ENCODE measurements at places on chromosomes 7 and 10.

DNA sequence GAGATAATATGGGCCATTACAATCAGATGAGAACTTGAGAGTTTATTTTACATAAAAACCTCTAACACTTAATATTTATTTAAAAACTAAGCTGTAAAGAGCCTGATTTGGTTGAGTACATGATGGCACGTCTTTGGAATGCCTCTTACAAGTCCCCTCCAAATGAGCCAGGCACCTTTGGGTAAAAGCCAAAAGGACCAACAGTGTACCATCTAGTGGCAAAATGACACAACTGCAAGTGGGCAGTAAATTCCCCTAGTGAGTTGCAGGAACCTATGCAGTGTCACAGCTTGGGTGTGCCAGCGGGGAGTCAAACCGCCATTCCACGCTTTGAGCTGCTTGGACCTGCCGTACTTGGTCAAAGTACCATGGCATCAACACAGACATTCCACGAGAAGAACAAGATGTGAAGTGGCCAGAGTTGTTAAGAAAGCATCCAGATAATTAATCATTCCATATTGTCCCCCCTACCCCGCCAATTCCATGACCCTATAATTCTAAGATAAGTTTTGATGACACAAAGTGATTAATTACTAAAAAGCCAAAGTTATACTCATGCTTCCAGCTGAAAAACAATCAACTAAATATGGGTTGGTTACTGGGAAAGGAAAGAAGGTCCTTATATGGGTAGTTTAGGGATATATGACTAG lies 115.2 kb downstream of the SORBS1 start:
- no peak for DNase-seq

DNA sequence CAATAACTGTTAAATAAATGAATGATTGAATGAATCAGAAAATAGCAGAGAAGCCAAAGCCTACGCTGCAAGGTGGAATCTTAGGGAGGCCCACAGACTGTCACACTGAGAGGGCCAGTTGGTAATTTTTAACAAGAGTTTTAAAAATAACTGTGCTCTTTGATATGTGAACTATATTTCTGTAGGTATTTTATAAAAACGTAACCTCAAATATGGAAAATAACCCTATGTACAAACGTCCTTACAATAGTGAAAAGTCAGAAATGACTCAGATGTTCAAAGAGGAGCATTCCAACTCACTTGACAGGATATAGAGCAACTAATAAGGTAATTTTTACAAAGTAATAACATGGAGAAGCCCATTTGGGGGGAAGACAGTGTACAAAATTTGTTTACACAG lies 18.9 kb upstream of the TMEM273 start:
- no peak for DNase-seq

DNA sequence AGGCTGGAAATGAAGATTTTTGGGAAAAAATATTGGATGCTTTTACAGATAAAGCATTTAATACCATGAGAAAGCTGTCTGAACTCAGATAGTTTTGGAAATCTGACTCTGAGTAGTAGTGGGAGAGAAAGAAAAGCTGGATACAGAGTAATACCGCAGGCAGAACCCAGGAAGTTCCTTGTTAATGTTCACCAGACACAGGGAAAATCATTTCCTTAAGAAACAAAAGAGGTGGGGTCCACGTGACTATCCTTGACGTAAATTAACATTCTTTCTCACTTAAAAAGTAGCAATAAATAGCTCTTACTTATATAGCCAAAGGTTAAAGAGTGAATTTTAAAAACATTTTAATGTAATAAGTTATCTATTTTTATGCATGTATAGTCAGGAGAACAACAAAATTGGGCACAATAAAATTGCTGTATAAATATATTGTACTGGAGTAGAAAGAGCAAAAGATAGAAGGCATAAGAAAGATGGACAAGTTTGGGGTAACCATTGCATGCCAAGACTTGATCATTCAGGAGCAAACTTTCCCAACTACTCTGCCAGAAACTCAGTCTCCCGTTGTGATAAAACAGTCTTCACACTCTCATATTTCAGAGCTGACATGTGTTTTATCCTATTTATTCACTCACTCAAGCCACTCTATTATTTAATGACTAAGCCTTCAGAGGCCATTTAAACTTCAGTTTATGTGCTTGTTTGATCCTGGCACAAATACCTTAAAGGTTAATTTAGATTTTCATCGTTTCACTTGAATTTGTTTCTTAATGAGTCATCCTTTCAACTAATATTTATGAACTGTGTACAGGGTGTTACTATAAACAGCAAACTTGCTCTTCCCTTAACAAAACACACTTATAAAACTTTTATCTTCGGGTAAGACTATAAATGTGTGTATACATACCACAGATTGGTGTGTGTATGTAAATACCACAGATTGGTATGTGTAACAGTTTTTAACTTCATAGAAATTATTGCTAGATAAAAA lies 143.1 kb downstream of the GNAI1 start:
- DNase-seq: no peak

DNA sequence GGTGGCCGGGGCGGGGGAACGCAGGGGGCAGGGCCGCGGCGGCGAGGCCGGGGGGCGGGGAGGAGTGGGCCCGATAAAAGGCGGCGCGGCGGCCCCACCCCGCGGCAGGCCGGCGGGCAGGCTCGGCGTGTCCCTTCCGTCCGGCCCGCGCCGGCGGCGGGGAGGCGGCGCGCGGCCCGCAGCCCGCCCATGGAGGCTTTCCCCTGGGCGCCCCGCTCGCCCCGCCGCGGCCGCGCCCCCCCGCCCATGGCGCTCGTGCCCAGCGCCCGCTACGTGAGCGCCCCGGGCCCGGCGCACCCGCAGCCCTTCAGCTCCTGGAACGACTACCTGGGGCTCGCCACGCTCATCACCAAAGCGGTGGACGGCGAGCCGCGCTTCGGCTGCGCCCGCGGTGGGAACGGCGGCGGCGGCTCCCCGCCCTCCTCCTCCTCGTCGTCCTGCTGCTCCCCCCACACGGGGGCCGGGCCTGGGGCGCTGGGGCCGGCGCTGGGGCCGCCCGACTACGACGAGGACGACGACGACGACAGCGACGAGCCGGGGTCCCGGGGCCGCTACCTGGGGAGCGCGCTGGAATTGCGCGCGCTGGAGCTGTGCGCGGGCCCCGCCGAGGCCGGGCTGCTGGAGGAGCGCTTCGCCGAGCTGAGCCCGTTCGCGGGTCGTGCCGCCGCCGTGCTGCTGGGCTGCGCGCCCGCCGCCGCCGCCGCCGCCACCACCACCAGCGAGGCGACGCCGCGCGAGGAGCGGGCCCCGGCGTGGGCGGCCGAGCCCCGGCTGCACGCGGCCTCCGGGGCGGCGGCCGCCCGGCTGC lies at the start of gene NANOS1:
TSS of gene NANOS1 (plus strand) at position 102 of the 808 bp plus-strand sequence. CDS start at position 190, 88 bp downstream.
- DNase-seq: no peak

- no peak for DNase-seq
Measured at GRCh38 chr7:23491502-23491901, 21.2 kb upstream of the IGF2BP3 start.

- no peak for DNase-seq
Measured at GRCh38 chr10:127125331-127125730, 71.1 kb downstream of the INSYN2A start.

DNA sequence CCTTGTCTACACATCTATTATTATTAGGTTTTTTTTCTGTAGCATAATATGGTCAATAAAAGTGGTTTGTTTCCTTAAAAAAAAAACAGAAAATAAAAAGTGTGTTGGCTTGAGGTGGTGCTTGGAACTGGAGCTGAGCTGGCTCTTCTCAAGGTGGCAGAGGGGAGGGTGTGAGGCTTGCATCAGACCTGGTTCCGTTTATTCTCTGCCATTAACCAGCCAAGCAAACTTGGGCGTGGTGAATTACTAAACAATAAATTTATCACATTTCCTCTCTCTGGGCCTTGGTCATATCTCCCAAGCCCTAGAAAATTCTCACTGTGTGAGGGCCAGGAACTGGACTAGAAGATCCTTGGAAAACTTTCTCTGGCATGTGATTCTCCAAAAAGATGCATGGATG lies 427.5 kb upstream of the MKI67 start:
- no peak for DNase-seq

- no peak for DNase-seq
Measured at GRCh38 chr10:18767981-18768380, 108.8 kb downstream of the ARL5B start.

DNA sequence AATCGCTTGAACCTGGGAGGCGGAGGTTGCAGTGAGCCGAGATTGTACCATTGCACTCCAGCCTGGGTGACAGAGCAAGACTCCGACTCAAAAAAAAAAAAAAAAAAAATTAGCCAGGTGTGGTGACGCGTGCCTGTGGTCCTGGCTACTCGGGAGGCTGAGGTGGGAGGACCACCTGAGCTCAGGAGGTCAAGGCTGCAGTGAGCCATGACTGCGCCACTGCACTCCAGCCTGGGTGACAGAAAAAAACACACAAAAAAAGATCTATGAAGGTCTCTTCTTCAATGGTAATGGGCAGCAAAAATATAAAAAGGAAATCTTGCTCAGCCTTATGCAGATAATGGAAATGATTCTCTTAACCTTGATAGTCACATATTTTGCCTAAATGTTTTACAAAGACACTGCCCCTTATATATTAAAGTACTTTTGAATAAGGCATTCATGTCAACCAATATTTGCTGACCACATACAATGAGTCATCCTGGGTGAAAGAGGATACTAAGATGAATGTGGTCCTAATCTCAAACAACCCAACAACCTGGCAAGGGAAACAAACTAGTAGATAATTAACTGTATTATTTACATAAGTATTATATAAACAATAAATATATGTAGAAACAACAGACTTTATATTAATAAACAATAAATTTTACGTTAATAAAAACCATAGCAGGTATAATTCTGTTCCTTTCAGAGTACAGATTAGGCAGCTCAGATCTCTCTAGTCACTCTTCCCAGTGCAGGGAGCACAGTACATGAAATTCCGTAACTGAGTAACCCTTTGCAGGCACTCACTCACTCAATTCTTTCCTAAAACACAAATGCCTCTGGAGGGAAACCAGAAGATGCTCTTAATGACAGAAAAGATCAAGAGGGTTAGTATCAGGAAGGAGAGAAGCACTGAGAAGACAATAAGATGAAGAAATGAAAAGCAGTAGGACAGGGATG lies 8.1 kb downstream of the TOMM7 start:
- DNase-seq: no peak

GRCh38 chr10:60817398-60817805 lies 39.1 kb downstream of the CDK1 start:
- no peak for DNase-seq

GRCh38 chr10:29922892-29923291 lies 136.5 kb downstream of the JCAD start:
- DNase-seq: no peak

DNA sequence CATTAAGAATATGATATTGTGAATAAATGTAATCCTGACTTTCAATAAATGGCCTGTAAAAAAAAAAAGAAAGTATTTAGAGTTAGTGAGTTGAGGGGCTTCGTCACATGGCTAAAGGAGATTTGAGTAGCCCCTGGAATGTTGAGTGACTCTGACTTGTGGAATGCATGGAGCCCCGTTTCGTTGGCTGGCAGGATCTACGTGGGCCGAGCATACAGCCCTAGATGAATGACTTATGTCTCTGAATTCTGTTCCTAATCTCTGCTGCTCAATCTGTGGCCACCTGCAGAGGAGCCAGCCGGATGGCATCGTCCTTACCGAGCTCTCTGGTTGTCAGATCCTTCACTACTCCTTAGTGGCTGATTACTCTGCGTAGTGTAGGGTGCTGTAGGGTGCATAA lies 155.7 kb downstream of the MGMT start:
- no peak for DNase-seq

DNA sequence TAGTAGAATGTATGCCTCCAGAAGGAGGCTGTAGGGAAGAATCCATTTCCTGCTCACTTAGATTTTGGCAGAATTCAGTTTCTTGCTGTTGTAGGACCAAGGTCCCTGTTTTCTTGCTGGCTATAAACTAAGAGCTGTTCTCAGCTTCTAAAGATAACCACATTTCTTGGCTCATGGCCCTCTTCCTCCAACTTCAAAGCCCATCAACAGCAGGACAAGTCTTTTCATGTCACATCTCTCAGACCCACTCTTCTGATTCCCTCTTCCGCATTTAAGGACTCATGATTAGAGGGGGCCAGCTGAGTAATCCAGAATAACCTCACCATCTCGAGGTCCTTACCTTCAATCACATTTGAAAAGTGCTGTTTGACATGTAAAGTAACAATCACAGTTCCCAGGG lies 8.2 kb upstream of the LSM8 start:
- no peak for DNase-seq

- DNase-seq: no peak
Measured at GRCh38 chr7:26958834-26959233, 94.4 kb upstream of the SKAP2 start.

GRCh38 chr7:131610007-131610406 lies 53.6 kb upstream of the PODXL start:
- DNase-seq: no peak

DNA sequence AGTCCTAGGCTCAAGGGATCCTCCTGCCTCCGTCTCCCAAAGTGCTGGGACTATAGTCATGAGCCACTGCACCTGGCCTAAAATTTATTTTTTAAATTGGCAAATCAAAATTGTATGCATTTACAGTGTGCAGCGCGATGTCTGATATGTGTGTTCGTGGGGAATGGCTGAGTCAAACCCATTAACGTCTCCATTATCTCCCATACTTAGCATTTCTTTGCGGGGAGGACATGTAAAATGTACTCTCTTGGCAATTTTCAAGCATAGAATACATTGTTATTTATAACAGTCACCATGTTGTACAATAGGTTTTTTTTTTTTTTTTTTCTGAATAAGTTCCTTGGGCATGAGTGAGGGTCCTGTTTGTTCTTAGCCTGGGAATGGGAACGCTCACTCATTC lies 3.8 kb downstream of the TMEM184A start:
- no peak for DNase-seq

GRCh38 chr7:41232086-41232485 lies 470.8 kb downstream of the INHBA start:
- no peak for DNase-seq

DNA sequence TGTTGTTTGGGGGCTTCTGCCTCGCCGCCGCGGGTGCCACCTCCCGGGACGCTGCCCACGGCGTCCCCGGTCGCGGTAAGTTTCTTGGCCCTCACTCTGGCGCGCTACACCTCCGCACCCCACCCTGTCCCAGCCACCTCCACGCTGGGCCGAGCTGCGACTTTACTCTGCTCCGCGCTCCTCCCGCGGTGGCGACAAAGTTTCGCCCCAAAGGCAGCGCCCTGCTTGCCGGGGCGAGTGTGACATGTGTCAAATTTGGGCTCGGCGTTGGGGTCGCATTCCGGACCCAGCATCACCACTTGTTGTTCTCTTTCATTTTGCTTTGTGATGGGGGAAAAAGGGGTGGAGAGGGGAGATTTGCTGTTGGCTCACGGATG lies 167.7 kb upstream of the PPP1R3A start:
- no peak for DNase-seq

- DNase-seq: no peak
Measured at GRCh38 chr10:62851442-62851841, 35.3 kb upstream of the EGR2 start.
